ENCODE measurements at places on chromosomes 1 and 21.

DNA sequence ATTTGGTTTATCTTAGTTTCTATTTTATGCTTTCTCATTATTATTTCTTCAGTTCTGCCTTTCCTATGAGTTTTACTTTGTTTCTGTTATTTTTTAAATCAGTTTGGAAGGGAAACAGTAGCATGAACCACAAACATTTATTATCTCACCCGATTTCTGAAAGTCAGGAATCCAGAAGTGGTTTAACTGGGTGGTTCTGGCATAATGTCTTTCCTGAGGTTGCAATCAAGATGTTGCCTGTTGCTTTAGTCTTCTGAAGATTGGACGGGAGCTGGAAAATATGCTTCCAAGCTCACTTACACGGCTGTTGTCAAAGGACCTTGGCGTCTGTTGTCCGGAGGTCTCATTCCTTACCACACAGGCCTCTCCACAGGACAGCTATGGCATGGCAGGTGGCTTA, 50.4 kb downstream of the SNRPE start:
- no peak for DNase-seq

DNA sequence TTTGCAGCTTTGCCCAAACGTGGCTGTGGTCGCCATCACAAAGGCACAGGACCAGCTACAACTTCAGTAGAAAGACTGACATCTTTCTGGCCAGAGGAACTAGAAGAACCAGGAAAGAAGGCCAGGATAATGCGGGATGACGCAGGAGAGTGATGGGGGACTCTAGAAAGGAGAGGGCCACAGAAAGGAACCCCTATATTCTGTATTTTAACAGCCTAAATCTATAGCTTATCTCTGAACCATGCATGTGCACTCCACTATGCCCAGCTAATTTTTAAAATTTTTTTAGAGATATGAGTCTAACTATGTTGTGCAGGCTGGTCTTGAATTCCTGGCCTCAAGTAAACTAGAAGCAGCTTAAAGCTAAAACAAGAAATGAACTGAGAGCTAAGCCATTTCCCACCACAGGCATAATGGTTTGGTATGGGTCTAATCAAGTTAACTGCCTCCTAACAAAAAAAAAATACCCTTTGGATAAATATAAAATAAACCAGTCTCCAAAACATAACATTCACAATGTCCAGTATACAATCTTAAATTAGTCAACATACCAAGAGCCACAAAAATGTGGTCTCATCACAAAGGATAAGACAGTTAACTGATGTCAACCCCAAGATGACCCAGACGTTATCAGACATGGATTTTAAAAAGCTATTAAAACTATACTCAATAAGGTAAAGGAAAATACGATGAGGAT, 18.0 kb downstream of the LTN1 start:
- DNase-seq: no peak

GRCh38 chr1:177490036-177490639, 319.4 kb downstream of the BRINP2 start:
- no peak for DNase-seq

DNA sequence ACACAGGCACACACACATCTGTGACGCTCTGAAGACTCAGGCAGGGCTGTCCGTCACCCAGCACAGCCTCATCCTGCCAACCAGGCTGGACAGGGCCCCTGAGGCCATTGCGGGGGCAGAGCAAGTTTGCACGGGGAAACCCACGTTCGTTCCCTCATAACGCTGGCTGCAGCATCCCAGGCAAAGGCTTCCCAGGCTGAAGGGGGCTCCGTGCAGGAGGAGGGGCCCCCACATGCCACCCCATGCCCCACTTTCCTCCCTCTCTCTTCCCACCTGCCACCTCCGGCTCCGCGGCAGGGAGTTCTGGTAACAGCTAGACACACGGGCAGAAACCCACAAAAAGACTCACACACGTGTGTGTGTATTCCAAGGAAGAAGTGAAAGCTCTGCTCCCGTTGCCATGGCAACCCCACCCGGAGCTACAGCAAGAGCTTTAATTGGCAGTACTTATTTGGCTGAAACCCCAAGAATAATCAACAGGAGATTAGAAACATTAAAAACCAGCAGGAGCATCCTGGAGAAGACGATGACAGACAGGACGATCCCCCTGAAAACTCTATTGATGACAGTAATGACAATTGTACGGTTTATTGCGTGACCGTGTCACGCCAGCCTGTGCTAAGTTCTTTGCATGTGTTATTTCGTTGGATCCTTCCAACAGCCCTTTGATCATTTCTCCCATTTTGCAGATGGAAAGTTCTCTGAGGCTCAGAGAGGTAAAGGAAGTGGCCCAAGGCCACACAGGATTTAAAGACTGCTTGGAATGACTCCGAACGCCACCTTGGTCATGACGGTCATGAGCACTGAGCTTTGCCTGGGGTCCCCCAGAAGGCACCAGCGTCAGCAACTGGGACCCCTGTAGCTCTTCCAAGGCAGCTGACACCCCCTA, 247.1 kb downstream of the NPHP4 start:
- DNase-seq: no peak

GRCh38 chr1:223074445-223075300, 68.4 kb downstream of the TLR5 start:
- DNase-seq: no peak

DNA sequence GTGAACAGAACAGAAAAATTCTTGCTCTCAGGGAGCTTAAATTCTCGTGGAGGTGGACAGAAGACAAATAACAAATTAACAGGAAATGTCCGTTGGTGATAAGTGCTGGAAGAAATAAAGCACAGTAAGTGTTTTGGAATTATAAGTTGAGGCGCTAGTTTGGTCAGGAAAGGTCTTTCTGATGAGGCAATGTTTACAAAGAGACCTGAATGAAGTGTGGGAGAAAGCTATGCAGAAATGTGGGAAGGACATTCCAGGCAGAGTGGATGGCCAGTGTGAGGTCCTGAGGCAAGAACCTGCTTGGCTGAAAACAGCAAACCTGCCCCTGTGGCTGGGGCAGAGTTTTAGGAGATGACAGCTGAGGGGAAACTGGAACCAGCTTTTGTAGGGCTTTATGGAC, 23.3 kb downstream of the NGF start:
- no peak for DNase-seq

DNA sequence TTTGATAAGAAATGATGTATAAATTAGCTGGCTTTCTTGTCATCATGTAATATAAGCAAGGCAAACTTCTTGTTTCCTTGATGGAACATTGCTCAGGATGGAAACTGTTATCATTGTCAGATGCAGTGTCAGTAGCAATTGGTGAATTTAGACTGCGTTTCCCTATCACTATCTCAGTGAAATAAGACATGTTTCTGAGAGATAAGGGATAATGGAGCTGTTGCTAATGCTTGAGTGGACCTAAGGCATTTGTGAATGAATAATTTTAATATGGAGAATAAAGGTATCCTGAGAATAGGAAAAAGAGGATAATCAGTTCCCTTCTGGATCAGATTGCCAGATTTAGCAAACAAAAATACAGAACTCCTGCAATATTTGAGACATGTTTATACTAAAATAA, 160.9 kb downstream of the HLX start:
- DNase-seq: no peak

- no peak for DNase-seq
Measured at GRCh38 chr1:44701141-44701573, 26.6 kb downstream of the ARMH1 start.

DNA sequence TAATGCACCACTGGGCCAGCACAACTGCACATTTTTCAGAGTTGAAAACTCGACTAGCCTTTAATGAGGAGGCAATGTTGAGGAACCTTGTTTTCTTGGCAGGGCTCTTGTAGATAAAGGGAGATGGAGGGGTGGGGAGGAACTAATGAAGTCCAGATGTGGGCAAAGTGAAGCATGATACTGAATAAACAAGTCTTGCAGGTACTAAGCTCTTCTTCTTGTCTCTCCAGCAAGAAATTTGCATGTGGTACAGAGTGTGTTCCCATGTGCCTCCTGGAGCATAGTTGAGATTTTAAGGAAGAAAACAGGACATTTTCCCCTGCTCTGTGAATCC, 47.0 kb downstream of the PLPP3 start:
- no peak for DNase-seq

DNA sequence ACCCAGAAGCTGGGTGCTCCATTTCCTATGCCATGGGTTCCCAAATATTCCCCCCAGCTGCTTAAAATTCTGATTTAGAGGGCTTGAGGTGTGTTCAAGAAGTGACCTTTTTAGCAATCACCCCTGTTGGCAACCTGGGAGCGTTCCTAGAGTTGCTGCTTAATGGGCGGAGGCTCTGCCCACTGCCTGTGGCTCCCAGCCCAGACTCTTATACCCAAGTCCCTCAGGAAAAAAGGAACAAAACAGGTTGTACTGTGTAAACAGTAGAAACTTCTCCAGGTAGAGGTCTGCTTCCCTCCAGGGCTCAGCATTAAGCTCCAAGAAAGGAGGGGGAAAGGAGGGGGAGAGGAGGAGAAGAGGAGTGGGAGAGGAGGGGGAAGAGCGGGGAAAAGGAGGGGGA, 14.6 kb upstream of the TENT5C start:
- DNase-seq: no peak

DNA sequence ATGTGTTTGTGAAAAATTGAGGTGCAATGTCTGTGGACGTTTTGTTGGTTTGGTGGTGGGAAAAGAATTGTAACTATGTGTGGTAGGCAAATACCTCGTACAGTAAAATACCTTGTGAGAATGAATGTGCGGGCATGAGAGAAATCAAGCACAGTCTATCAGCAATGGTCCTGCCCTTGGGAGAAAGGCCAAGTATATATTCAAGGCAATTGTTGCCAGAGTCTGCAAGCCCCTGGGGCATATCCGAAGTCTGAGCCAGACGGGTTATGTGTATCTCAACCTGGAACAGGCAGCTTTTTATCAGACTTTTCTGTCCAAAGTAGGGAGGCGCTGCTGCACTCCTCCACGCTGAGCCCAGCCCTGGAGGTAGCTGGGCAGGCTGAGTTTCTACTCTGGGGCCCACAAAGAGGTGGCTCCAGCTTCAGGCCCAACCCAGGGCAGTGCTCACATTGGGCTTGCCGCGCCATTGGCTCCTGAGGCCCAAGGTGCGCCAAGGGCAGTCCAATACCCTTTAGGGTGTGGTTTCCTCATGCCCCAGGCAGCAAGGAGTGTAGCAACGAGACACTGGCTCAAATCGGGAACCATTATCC, 9.4 kb upstream of the GNL2 start:
- DNase-seq: no peak

Data from stimulated activated CD4-positive, alpha-beta T cell treated with anti-CD3 and anti-CD28 coated beads, Interleukin-1b, Interleukin-23, amount 100 ng/mL, for 1 hour (primary cell).